Dorsolateral prefrontal cortex (tissue), 122 donors: ENCODE measurements at places on chromosomes 12 and 14.

DNA sequence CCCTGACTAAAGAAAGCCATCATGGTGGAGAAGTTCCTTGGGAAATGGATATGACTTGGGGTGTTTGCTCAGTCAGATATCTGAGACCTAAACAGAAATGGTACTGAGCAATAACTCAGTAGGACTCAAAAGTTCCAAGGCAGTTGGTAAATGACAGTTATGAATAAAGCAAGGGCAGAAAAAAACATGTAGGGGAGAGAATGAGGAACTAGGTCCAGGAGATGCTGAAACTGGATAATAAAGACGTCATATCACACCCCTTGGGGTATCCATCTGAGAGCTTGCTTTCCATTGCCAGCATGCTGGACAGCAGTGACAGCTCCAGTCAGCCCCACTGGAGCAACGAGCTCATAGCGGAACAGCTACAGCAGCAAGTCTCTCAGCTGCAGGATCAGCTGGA, 37.5 kb downstream of the RPGRIP1 start:
- DNase-seq = no peak

GRCh38 chr12:31117203-31118011, 43.7 kb downstream of the DDX11 start:
- no peak for DNase-seq

GRCh38 chr14:36723530-36723929, 61.9 kb downstream of the PAX9 start:
- no peak for DNase-seq

GRCh38 chr12:89661706-89662330, 46.8 kb downstream of the ATP2B1 start:
- no peak for DNase-seq

GRCh38 chr14:101925152-101925551, 39.2 kb upstream of the DYNC1H1 start:
- no peak for DNase-seq

- DNase-seq = no peak
Observed at GRCh38 chr12:80648881-80649280, 58.6 kb upstream of the MYF6 start.

- DNase-seq = peak; percentile 13
Observed at GRCh38 chr14:57871459-57872080, 5.7 kb upstream of the SLC35F4 start.

- no peak for DNase-seq
Observed at GRCh38 chr14:105375635-105376057, 22.7 kb upstream of the TEX22 start.

GRCh38 chr12:59084511-59085375, 164.4 kb upstream of the LRIG3 start:
- no peak for DNase-seq

DNA sequence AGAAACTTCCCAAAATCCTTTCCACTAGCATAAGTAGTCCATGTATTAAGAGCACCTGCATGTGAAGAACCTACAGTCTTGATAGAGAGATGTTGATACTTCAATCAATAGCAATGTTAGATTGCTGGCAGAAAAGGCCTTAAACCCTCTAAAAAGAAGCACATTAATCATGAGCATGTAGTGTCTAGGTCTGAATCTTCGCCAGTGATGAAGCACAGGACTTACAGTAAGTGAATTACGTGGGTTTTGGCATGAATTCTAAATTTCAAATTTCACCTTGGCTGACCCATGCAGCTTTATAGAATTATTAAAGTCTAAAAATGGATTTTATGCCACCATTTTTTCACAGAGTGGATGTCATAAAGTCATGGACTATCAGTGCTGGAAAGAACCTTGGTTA, 791.6 kb upstream of the NOVA1 start:
- DNase-seq = no peak
